ENCODE measurements at places on chromosomes 13 and 19.
A peak's percentile ranks its signal among the peaks of the same experiment; 100 is the strongest.

GRCh38 chr13:57136093-57136492, 4.6 kb upstream of the PRR20A start:
- DNase-seq = no peak

DNA sequence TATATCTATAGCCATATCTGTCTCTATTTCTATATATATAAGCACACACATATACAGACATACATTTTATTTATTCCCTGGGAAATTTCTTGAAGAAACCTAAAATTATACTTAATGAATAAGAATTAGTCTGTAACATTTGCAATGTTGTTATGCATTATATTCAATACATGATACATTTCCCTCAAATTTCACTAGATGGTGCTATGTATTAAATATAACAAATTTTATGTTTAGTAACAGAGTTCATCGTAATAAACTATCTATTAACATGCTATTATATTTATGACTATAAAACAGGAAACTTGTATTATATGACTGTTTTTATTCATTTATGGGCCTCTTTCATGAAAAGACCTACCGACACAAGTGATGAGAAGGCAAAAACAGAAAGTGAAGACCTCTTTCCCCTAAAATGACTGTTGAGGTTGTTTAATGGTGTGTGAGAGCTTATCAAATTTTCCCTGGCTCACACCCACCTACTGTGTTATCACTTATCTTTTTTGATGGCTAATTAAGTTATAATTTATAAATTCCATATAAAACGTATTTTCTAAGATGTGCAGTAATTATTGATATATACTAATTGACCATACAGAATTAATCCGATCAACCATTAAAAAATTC, 881.9 kb downstream of the SLITRK6 start:
- peak; percentile 43 for DNase-seq

DNA sequence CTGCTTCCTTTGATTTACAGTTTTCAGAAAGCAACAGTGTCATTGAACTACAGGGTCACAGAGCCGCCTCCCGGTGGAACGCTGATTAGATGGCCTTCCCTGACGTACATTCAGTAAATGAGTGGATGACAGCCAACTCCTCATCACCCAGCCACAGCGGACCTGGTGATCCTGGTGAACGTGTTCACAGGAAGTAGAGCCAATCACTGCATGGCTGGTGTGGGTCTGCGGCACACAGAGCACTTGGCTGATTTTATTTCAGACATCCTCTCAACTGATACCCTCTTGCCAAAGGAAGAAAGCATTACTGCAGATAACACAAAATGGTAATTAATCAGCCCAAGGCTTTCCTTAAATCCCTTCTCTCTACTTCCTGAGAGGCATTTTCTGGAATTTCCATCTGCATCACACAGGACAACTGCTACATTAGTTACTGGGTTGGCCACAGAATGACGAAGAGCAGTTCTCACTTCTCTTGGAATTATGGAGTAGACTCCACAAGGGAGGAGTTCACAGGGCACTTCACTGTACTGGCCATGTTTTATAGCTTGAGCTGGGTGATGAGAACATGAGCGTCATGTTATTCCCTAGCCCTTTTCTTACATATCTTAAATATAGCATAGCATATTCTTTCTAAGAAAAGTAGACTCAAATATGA, 84.0 kb upstream of the SLC7A1 start:
- no peak for DNase-seq

GRCh38 chr13:41136396-41137031, 3.9 kb upstream of the KBTBD6 start:
- DNase-seq = no peak

DNA sequence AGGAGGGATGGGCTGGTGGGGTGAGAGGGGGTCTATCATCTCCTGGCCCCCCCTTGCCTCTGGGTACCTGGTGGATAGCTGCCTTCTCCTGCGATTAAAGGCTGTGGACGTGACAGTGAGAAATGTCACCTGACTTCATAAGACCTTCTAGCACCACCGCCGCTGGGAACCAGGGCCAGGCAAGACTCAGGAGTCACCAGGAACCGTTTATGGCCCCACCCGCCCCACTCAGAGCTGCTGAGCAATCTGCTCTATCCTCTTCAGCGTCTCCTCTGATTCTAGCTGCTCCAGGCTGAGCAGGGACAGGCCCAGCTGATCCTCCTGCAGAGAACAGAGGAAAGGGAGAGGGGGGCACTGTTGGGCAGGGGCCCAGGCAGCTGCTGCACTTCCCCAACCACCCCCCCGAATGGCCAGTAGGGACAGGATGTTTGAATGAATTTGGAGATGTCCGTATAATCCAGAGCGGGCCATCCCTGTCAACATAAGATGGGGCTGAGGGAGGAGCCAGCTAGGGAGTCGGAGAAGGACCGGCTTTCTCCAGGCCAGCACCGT, 10.9 kb downstream of the KLC3 start:
- DNase-seq = no peak

DNA sequence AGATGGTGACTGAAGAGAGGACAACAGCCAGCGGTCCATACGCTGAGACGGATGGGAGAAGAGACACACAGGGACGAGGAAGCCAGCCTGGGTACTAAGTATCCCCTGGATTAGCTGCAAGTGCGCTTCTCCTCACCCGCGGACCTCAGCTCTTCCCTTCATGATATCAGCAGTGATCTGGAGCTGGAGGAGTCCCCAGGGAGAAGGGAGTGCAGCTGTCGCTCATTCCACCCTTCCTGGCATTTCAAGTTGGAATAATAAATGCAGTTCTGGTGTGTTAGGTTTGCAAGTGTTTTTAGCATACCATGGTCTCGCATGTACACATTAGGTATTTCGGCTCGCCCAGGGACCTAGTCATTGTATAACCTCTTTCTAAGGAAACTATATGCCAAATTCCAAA, 88.5 kb upstream of the C1QTNF9B start:
- DNase-seq = no peak

DNA sequence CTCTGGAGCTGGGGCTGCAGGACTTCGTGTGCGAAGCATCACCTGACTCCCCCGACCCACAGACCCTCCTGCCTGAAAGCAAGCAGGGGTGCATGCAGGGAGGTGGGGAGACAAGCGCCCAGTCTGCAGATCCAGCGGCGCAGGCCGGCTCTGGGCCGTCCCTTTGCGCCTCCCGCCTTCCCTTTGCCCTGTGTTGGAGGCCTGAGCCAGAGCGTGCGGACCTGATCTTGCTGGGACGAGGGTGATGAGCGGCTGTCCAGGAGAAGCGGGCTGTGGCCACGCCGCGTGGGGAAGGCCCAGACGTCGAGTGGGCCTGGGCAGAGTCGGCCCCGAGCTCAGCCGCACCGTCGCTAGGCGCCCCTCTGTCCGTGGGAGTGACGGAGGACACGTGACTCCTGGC, 5.3 kb upstream of the GRTP1 start:
- DNase-seq = no peak

- peak; percentile 52 for DNase-seq
Measured at GRCh38 chr19:39411081-39411831, 1.2 kb upstream of the PLEKHG2 start.

DNA sequence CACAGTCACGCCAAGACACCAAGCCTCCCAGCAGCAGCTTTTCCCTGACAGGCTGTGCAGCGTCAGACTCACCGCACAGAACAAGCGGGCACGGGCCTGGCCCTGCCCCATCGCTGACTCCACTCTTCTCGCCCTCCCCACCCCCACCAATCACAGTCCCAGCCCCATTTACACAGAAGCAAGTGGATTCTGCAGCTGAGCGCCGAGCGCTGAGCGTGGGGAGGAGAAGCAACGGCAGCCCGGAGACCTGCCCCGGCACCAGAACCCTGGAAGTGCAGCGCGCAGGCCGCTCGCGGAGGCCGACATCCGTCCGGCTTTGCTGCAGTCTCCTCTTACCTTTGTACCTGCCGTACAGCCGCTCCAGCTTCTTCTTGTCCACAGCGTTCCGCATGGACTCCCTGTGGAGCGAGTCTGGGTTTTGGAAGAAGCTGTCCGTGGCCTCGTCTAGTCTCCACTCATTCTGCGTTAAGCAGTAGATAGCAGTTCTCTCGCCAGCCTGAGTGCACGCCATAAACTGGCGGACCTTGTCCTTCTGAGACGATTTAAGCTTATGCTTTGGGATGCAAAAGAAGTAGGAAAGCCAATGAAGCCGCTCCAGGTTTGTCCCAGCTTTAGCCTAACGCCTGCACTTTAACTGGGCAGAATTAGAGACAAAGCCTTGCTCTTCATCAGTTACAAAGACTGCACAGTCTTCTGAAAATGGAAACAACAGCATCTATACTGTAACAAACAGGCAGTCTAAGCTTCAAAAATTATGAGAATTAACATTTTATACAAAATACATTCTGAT, 6.8 kb downstream of the DCUN1D2 start:
- no peak for DNase-seq

DNA sequence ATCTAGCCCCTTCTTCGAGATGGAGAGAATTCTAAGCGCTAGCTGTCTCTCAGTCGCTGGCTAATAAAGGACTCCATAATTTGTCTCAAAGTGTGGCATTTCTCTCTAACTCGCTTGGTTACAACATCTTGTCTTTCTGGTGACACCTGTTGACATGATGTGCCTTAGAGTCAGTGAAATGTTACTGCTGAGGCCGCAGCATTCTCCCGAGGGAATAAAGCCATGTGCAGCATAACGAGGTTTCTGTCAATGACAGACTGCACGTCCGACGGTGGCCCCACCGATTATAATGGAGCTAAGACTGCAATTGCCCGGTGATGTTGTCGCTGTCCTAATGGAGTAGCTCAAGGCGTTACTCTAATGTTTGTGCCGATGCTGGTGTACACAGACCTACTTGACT, 20.3 kb upstream of the GPR32 start:
- no peak for DNase-seq

- no peak for DNase-seq
Measured at GRCh38 chr13:37539170-37539569, 59.4 kb downstream of the POSTN start.

DNA sequence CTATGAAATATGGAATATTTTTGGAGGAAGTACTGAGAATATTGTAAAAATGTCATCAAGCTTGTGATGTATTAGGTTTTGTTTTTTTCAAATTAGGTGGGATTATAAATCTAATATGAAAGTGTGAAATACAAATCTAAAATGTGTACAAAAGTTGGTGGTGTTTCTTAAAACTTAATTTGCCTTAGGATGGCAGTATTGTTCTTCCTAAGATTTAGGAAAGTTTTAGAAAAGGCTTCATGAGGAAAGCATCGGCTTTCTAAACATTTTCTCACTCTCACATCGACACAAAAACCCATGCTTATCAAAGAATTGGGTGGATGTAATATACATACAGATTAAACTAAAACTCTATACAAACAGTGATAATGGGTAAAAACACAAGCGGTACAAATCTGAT, 972.0 kb upstream of the PCDH20 start:
- DNase-seq = no peak

DNA sequence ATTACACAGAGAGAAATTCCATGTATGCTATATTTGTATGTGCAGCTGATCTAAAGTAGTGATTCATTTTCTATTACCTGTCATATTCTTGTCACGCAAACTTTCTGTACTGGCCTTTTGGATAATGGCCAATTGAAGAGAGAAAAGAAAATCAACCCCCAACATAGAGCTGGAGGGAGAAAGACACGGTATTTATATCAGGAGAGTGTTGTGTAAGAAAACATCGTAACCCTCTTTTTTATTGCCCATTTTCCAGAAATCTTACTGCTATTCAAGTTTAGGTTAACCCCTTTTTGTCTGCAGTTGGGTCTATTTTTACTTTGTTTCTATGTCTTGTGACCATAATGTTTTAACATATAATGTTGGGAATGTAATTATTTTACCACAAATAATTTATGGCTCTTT, 27.9 kb downstream of the DGKH start:
- no peak for DNase-seq

DNA sequence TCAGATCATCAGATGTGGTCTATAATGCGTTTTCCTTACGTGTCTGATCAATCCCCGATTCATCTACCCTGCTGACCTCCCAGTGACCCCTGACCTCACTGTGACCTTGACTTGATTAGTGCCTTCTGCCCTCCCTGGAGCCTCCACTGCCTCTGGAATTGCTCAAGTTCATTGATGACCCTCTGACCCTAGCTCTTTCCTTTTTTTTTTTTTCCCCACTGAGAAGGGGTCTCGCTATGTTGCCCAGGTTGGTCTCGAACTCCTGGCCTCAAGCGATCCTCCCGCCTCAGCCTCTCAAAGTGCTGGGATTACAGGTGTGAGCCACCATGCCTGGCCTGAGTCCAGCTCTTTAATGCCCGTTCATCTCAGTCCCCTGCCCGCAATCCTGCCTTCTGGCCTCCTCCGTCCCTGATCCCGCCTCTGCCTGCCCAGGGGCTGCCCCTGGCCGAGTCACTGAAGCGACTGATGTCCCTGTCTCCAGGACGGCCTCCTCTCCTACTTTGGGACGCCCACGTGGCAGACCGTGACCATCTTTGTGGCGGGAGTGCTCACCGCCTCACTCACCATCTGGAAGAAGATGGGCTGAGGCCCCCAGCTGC, 4.0 kb upstream of the FTL start:
- DNase-seq = peak; percentile 38

GRCh38 chr19:33329736-33330135, 27.4 kb upstream of the CEBPA start:
- peak; percentile 81 for DNase-seq

DNA sequence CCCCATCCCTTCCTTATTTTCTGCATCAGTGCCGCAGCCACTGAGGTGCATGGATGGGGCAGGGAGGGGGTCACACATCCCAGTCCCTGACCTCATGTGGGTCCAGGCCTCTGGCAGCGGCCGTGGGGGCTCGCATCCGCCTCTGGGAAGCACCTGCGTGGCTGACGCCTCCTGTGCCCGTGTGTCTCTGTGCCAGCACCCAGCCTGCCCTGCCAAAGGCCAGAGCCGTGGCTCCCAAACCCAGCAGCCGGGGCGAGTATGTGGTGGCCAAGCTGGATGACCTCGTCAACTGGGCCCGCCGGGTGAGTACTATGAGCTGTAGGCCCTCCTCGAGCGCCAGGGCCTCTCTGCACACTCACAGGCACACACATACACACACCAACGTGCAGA, 4.9 kb downstream of the NDUFS7 start:
- no peak for DNase-seq

DNA sequence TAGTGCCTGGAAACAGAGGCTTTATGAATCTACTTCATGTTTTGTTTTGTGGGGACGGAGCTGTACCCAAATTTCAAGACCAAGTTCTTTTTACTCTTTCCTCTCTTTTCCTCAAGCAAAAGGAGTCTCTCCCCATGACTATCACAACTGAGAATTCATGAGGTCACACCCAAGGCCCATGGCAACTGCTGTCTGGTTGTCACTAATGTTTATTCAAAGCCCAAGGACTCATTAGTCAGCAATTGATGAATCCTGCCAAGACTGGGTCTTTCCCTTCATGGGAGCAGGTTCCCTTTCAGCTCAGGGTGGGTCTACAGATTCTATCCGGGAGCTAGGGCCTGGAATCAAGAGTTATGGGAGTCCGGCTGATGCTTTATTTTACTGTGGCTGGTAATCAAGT, 441.5 kb upstream of the PCDH20 start:
- DNase-seq = no peak

DNA sequence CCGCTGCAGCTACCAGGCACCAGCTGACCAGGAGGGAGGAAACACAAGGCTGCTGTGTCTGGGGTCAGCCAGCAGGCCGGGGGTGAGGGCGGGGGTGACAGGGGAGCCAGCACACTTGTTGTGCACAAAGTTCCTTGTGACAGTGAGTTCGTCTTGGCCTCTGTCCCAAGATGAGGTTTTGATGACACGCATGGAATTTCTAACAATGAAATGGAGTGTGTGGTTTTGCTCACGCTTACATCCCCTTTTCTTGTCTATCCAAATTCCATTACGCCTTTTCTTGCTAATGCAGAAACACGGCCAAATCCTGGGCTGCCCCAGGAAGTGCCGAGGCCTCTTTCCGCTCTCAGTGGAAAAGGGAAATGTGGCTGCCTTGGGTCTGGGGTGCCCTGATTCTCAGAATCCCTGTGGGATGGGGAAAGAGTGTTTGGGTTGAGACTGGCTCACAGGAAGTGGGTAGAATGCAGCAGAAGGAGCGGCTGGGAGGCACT, 73.8 kb downstream of the GADD45B start:
- DNase-seq = peak; percentile 98

All from MV-4-11 (cell line).